ENCODE measurements at places on chromosomes 13 and 19. TPM values are rescaled to one million over a fixed set of nuclear protein-coding genes. Genes with fewer than 3 reads are reported as not detected.

DNA sequence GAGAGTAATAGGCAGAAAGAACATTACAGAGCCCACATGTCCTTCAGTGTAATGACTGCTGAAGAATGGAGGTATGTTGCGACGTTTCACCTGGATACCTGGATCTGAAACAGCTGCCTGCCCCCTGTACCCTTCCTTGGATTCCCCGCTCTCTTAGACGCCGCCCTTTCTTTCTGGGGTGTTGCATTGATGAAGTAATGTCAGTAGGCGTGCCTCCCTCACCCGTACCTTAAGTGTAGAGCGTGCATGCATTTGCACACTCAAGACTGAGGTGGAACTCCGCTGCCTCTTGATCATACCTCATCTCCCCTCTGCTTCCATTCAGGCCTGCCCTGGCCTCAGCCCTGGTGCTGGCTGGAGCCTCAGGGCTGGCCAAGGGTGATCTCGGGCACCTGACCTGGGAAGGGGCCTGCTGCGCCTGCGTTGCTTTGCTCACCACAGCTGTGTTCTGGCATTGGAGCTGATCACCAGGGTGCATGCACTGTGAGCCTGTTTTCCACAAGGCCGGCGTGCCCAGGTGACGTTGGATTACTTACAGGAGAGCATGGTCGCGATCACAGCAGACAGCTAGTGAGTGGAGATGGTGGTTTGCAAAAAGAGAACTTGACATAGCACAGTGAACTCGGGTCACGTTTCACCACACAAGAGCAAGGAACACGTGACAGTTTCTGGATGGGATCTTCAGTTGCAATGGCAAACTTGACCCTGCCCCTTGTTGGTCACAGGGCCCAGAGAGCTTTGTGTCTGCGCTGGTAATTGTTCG, 99.0 kb downstream of the ARHGEF7 start:
- no peak for DNase-seq

- no peak for DNase-seq
These were observed 13.4 kb upstream of the COLGALT1 start for GRCh38 chr19:17542042-17542441.

GRCh38 chr13:42064259-42064658, 15.8 kb downstream of the DGKH start:
- DNase-seq, result no peak

DNA sequence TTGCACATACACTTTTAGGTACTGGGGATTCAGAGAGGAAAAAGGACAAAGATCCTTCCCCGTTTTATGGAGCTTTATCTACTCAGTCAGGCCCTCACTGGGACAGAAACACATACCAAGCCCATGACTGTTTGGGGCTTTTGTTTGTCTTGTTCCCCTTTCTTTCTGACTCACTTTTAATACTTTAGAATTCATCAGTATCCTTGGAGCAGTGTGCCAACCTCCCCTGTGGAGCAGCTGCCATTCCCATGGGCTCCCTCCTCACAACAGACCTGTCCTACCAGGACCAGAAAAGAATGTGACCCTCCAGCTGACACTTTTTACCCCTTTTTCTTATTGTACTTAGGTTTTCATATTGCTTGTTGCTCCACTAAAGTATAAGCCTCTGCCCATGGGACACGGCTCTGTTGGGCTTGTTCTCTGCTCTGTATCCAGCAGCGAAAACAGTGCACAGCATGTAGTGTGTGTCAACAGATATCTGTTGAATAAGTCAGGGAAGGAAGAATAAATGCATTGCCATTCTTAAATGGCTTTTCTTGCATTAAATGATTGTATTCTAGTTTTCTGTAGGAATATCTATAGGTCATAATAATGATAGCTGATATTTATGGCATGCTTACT, 431.1 kb downstream of the EFNB2 start:
- DNase-seq, result no peak

GRCh38 chr19:1066251-1066747, 668 bp upstream of the ARHGAP45 start:
- DNase-seq, result peak; percentile 73

- DNase-seq, result no peak
These were observed 430.7 kb upstream of the ARGLU1 start for GRCh38 chr13:106998664-106999063.

SYCN gene
- not detected for polyA plus RNA-seq

GRCh38 chr13:48575031-48575430, 42.2 kb upstream of the RCBTB2 start:
- no peak for DNase-seq

FSD1 gene
- polyA plus RNA-seq, result not detected

GRCh38 chr19:54888239-54888638, 14.2 kb downstream of the FCAR start:
- no peak for DNase-seq

GRCh38 chr19:3098515-3099346, 4.6 kb downstream of the GNA11 start:
- peak; percentile 90 for DNase-seq

- no peak for DNase-seq
These were observed 18.7 kb downstream of the CACNG7 start for GRCh38 chr19:53927739-53928138.

GRCh38 chr13:38879278-38879677, 111.4 kb downstream of the STOML3 start:
- no peak for DNase-seq

- no peak for DNase-seq
These were observed 1.6 kb upstream of the IGFL3 start for GRCh38 chr19:46126086-46126580.

PPP5C gene
- polyA plus RNA-seq, result 23.0 TPM

CD209 gene
- polyA plus RNA-seq, result 3.1 TPM

SPACA4 gene
- not detected for polyA plus RNA-seq

DACH1 gene
- 0.50 TPM for polyA plus RNA-seq

Data from aorta (tissue), 5 donors.